CD4-positive, alpha-beta T cell (primary cell): ENCODE measurements at places on chromosomes 12 and 14.

DNA sequence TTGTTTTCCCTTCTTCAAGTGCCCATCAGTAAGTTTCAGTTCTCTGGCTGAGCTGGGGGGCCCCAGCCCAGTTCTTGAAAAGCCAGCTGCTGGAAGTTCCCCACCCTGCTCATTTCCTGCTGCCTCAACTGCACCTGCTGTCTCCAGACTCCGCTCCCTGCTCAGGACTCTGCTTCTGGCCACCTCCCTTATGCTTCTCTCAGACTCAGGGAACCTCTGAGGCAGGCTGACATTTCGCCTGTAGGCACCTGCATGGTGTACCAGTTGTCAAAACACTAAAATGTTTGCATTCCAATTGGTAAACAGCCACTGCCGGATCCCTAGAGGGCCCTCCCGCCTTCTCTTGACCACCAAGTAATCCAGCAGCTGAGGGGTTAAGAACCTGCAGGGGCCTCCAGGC lies 136.5 kb upstream of the VRK1 start:
- no peak for DNase-seq

GRCh38 chr12:131511803-131512561 lies 198.9 kb upstream of the SFSWAP start:
- DNase-seq = no peak

GRCh38 chr14:94423453-94424056 lies 29.0 kb downstream of the SERPINA11 start:
- DNase-seq = no peak

DNA sequence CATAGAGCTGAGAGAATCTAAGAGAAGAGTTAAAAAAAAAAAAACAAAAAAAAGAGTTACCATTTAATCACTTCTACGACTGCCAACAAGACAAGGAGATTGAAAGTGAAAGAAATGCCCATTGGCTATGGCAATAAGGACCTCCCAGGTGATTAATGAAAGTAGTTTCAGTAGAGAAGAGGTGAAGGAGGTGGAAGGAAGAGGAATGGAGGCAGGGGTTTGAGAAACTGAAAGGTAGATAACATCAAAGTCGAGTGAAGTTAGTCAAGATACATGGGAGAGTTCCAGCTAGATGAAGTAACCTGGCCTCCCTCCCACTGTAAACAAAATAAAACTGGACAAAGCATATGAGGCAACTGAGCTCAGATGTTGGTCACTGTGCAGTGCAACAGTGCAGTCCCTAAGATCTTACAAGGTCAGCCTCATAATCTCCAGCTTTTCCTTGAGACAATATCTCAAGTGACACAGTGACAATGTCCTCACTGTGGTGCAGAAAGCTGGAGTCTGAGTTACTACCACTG lies 118.0 kb upstream of the CCDC198 start:
- no peak for DNase-seq

- no peak for DNase-seq
Observed at GRCh38 chr14:22221508-22221907, 367.5 kb downstream of the DAD1 start.

DNA sequence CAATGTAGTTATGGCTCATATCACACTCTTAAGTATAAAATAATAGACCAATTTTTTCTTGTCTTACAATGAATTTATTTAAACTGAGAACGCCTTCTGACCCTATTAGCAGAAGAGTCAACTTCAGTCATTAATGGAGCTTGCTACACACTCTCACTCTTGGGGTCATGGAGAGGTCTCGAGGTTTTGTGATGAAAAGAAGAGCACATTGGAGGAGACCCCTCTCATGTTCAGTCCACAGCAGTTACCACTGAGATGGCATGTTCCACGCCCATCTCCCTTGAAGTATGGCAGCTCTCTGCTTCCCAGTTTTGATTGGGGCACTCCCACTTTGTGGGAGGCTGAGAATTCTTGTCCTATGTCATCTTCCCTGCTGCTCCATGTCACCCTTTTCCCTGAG lies 266.4 kb downstream of the RPS29 start:
- no peak for DNase-seq

DNA sequence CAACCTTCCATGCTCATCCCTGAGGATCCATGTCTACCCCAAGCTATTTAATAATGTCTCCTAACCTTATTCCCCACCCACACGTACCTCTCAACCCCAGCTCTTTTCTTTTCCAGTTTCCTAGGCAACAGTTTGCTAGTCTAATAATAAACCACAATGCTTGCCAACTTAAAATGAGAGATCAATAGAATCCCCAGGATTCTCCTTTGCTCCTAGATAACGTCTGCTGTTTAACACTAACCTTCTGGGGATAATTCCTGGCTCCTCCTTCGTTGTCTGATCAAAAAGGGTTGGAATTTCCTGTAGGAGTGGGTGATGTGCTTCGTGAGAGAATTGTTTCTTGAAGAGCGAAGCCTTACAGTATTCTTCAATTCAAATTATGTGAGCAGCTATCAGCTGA lies 42.2 kb upstream of the DBX2 start:
- no peak for DNase-seq

GRCh38 chr12:50398931-50399330 lies 1.8 kb upstream of the LARP4 start:
- no peak for DNase-seq

- DNase-seq = no peak
Observed at GRCh38 chr14:67722293-67722692, 20.6 kb downstream of the RDH12 start.

- DNase-seq = no peak
Observed at GRCh38 chr14:34461334-34462131, 507 bp downstream of the SPTSSA start.

DNA sequence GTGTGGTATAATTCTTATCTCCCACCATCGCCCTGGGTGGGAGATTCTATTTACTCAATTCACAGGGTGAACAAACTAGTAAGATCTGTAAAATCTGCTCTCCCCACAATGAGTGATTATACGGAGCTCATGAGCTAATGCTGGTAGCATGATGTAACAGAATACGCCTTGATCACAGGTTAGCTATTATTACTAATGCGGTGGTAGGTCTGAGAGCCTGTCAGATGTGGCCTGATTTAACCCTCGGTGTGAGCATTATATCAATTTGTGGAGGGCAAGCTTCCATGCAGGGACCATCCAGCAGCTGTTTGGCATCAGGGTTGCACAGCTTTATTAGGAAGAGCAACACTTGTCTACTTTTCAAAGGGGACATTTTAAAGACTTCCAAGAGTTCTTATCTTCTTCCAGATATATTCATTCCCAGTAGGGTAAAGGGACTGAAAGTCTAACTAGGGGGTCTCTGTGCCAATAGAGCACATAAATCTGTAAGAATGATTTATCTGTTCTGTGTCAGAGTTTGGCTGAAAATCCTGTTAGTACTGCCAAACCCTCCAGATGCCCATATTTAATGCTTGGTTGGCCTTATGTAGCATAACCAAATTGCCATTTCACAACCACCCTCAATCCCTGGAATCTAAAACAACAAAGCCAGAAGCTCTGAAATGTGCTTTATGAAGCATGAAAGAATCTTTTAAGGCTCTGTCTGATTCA lies 18.7 kb downstream of the TSHR start:
- no peak for DNase-seq

- no peak for DNase-seq
Observed at GRCh38 chr12:27014859-27015729, 910 bp upstream of the TM7SF3 start.

DNA sequence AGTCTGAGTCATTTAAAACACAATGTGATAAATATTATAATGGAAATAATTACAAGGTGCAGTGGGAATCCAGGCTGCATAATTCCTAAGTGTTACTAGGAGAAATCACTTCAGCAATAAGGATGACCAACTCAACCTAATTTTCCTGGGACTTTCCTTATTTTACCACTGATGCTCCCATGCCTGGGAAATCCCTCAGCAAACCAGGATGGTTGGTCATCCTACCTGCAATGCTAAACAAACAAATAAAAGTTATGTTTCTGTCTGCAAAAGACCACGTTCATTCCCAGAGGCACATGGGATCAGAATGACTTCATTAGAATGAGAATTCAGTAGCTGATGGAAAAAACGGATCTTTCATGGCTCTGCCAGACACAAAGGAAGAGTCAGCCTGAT lies 130.8 kb upstream of the RAP1B start:
- DNase-seq = no peak

GRCh38 chr12:51019927-51020326 lies 6.3 kb downstream of the SLC11A2 start:
- DNase-seq = no peak

- peak; percentile 26 for DNase-seq
Observed at GRCh38 chr12:3727877-3728632, 24.9 kb downstream of the CRACR2A start.
